ENCODE measurements at places on chromosomes 6 and 20.
A peak's percentile ranks its signal among the peaks of the same experiment; 100 is the strongest.

DNA sequence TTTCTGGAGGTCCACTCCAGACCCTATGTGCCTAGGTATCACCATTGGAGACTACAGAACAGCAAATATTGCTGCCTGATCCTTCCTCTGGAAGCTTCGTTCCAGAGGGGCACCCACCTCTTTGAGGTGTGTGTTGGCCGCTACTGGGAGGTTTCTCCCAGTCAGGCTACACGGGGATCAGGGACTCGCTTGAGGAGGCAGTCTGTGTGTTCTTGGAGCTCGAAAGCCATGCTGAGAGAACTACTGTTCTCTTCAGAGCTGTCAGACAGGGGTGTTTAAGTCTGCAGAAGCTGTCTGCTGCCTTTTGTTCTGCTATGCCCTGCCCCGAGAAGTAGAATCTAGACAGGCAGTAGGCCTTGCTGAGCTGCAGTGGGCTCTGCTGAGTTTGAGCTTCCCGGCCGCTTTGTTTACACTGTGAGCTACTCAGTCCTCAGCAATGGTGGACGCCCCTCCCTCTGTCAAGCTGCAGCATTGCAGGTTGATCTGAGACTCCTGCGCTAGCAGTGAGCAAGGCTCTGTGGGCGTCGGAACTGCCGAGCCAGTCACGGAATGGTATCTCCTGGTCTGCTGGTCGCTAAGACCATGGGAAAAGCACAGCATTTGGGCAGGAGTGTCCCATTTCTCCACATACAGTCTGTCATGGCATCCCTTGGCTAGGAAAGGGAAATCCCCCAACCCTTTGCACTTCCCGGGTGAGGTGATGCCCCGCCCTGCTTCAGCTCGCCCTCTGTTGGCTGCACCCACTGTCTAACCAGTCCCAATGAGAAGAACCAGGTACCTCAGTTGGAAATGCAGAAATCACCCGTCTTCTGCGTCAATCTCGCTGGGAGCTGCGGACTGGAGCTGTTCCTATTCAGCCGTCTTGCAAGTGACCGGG is 32.5 kb upstream of the ASCC3 start:
- H3K36me3 ChIP-seq: no peaks in the 10 kb centered on the region
- no peak overlapping the region for H3K4me3 ChIP-seq
- H3K27ac ChIP-seq: no peak overlapping the region
- peaks cover 2% of the 10 kb centered on the region for H3K4me1 ChIP-seq

GRCh38 chr6:708237-708598 is 15.3 kb upstream of the EXOC2 start:
- H3K4me3 ChIP-seq: no peak overlapping the region
- no peak overlapping the region for H3K27ac ChIP-seq
- no peak for DNase-seq
- no peaks in the 10 kb centered on the region for H3K36me3 ChIP-seq
- no peaks in the 10 kb centered on the region for H3K27me3 ChIP-seq

DNA sequence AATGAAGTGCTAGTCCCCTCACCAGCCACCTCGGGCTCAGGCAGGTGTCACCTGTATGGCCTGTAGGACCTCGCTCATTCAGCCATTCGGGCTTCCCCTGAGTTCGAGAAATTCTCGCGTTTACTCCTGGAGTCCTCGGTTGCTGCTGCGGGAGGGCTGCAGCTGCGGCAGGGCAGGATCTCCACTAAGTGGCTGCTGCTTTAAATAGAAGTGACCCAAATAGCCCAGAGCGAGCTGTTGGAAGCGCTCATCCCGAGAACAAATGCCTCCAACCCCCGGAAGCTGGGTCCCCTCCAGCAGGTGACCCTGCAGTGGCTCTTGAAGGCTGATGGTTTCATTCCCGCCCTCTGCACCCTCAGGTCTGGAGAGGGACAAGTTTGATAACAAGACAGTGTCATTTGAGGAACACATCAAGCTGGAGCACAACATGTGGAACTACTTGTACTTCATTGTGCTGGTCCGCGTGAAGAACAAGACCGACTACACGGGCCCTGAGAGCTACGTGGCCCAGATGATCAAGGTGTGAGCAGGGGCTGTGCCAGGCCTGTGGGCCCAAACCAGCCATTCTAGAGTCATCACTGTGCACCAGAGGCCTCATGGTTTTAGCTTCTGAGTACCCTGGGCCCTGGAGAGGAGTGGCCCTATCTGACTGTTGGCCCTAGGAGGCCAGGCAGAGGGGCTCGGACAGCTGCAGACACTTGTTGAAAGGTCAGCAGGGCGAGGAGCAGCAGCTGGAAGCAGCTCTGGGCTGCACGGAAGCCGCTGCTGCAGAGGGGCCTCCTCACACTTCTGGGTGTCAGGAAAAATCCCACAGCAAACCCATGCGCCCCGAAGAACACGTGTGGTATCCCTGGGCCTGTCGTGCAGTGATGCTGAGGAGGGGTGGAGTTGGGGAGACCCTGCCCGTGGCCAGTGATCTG is 18.1 kb downstream of the UQCC2 start:
- peaks cover 57% of the 10 kb centered on the region for H3K36me3 ChIP-seq
- no peak overlapping the region for H3K4me3 ChIP-seq
- H3K27me3 ChIP-seq: no peaks in the 10 kb centered on the region
- H3K27ac ChIP-seq: no peak overlapping the region
- DNase-seq: no peak
- H3K4me1 ChIP-seq: no peaks in the 10 kb centered on the region

GRCh38 chr6:118353564-118353963 is 194.5 kb upstream of the PLN start:
- H3K36me3 ChIP-seq: no peaks in the 10 kb centered on the region
- no peak for DNase-seq
- no peak overlapping the region for H3K4me3 ChIP-seq
- H3K4me1 ChIP-seq: no peaks in the 10 kb centered on the region
- no peak overlapping the region for H3K27ac ChIP-seq
- no peaks in the 10 kb centered on the region for H3K27me3 ChIP-seq

DNA sequence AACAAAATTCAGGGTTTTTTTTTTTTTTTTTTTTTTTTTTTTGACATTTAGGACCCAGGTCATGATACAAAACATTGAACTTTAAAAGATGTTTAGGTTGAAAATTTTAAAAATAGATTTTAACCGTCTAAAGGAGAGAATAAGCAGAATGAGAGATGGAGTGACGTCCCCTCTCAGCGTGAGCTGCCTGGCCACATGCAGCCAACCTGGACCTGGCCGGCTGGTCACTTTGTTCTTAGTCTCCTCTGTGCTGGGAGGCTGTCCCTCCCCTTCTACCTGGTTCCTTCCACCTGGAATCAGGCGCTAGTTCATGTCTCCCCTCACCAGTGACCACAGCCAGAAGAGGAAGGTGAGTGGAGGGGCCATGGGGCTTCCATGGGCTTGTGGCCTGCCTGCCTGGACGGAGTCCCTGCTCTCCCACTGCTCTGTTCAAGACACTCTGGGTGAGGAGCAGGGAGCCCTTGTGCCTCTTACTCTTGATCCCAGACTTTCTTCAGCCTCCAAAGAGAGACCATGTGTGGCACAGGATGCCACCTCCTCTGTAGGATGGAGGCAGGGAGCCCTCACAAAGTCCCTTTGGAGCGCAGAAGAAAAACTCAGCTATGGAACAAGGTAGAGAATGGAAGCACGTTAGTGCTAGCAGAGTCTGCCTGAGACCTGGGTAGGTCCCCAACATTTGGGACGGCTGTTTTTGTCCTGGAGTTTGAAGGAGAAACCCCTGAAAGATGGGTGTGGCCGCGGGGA is 31.7 kb downstream of the IRF4 start:
- no peak for DNase-seq
- H3K27ac ChIP-seq: no peak overlapping the region
- no peaks in the 10 kb centered on the region for H3K36me3 ChIP-seq

DNA sequence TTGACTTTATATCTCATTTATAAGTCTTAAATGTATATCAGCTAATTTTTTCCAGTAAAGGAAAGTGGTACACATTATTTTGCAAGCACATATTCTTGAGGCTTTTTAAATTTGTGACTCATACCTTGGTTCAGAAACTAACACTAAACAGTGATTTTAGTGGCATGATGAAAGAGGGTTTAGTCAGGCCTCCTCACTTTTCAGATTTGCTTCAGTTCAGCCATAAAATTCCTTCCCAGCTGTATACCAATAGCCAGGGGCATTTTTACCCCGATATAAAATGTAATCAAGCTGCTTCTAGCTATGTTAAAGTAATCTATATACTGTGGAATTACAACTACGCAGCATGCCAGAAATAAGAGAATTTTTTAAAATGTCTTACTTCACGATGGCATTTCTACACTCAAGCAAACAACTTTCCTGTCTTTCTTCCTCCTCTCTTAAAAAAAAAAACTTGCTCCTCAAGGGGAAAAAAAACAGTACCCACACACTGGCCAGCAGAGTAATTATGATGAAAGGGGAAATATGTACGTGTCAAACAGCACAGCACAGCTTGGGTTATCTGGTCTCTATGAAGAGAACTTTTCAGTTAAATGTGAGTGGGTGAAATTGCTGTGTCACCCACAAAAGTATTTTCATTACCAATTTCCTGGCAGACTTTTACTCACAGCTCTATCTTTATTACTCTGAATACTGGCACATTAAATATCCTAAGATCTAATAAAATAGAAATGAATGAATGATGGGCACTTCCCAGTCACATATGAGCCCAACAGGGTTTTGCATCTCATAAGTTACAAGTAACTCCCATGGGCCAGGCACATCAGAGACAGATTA is 244.8 kb upstream of the TENT5A start:
- no peak for DNase-seq
- no peak overlapping the region for H3K27ac ChIP-seq
- no peaks in the 10 kb centered on the region for H3K27me3 ChIP-seq
- no peaks in the 10 kb centered on the region for H3K4me1 ChIP-seq

DNA sequence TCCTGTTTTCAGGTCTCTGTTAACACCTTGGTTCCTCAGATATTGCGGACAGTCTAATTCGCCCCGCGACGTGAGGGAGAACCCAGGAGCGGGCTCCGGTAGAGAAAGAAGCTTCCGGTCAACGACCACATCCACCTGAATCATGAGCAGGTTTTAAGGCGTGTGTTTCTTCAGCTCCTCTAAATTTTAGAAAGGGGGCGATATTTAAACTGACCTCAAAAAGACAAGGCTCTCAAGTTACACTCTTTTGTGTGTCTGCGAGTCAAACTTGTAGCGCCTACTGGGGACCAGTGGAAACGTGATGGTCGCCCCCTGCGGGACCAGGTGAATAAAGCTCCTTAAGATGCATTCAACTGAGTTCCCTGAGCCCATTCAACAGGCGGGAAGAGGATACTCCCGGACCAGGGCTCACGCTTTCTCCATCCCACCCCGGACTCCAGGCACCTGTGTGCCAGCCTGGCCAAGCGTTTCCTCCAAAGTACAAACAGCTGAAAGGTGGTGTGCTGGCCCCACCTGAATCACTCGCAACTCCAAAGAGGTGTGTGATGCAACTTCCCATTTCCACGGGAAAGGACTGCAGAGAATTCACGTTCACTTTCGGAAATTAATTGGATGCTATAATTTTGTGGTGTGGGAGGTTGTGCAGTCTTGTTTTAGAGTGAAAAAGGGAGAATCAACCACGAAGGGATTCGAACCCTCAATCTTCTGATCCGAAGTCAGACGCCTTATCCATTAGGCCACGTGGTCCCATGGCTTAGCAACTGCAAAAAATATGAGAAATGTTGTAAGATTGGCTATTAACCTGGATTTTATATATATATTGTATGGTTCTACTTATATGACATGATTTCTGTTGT is 17.0 kb downstream of the GPX5 start:
- no peaks in the 10 kb centered on the region for H3K27me3 ChIP-seq
- H3K27ac ChIP-seq: no peak overlapping the region
- no peaks in the 10 kb centered on the region for H3K36me3 ChIP-seq
- peak; percentile 91 for DNase-seq

DNA sequence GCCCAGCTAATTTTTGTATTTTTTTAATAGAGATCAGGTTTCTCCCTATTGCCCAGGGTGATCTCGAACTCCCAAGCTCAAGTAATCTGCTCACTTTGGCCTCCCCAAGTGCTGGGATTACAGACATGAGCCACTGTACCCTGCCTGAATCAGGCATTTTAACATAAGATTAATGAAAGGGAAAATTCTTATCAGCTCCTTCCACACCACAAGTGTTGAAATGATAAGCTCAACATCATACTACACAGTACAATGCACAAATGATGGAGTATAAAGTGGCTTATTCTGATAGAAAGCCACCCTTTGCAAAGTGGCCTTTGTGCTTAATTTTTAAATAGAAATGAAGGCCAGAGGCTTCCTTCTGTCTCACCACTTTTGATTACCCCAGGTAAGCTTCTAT is 71.3 kb upstream of the MCHR2 start:
- no peaks in the 10 kb centered on the region for H3K4me1 ChIP-seq
- no peak overlapping the region for H3K27ac ChIP-seq
- DNase-seq: no peak
- no peaks in the 10 kb centered on the region for H3K36me3 ChIP-seq
- no peak overlapping the region for H3K4me3 ChIP-seq
- no peaks in the 10 kb centered on the region for H3K27me3 ChIP-seq

- H3K36me3 ChIP-seq: peaks cover 6% of the 10 kb centered on the region
- no peak overlapping the region for H3K27ac ChIP-seq
- H3K4me1 ChIP-seq: no peaks in the 10 kb centered on the region
- DNase-seq: no peak
- H3K4me3 ChIP-seq: no peak overlapping the region
These were observed 51.9 kb upstream of the GNRH2 start for GRCh38 chr20:2991532-2991931.

DNA sequence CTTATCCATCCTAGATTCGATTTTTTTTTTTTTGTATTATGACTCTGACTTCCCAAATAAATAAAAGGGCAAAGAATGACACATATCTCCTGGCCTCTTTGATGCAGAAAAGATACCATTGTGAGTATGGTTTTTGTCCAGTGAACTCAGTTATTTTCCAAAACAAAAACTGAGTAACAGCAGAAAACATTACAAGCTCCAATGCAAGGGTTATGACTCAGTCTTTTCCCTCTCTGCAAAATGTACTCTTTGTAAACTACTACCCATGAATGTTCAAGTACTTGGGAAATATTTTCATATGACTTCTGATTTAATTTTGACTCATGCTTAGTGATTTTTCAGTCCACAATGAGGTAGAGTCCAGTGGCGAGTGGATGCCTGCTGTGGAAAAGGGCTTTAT is 355.3 kb downstream of the RNF144B start:
- no peak overlapping the region for H3K4me3 ChIP-seq
- no peak overlapping the region for H3K27ac ChIP-seq
- H3K36me3 ChIP-seq: no peaks in the 10 kb centered on the region
- H3K27me3 ChIP-seq: no peaks in the 10 kb centered on the region
- DNase-seq: no peak

DNA sequence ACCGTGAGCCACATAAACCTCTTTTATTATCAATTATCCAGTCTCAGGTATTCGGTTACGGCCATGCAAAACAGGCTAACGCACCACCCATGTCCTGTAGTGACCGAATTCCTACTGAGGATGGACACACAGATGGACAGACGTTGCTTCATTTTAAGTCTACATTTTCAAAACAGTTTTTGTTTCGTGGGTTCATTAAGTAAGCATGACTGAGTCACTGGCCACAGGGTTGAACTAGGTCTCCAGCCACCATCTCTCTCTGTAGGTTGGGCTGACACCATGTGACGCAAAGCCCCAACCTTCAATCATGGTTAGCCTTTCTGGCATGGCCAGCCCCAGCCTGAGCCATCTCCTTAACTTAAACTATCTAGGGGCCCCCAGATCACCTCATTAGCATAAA is 110.0 kb upstream of the SLC22A23 start:
- no peaks in the 10 kb centered on the region for H3K36me3 ChIP-seq
- H3K4me1 ChIP-seq: 0 out of 2 replicates have a peak, but pooled peaks cover 1% of the 10 kb centered on the region
- no peaks in the 10 kb centered on the region for H3K27me3 ChIP-seq
- no peak overlapping the region for H3K27ac ChIP-seq

Measured in iPS DF 6.9 (cell line).